Activated CD4-positive, alpha-beta T cell treated with anti-CD3 and anti-CD28 coated beads for 4 hours (primary cell): ENCODE measurements at places on chromosomes 1 and 21.

DNA sequence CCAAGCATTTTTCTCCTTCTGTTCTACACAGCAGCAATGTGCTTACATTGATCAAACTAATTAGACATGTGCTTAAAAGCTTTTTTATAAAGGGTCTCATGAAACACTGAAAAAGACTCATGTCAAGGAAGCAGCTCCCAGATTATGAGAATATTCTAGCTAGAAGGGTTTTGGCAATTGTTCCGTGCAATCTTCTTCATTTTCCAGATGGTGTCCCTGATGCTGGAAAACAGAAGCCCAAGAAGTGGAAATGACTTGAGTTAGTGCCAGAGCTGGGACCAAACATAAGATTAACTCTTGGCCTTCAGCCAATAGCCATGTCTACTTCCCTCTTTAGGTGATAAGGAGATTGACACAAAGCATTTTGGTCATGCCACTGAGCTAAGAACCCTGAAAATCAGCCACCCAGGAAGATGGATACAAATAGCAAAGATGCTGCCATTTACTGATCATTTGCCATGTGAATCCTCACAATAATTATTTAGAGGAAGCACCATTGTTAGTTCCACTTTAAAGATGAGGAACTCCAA lies 110.8 kb downstream of the MATN1 start:
- no peak for DNase-seq

GRCh38 chr1:209397910-209398309 lies 185.6 kb upstream of the CAMK1G start:
- no peak for DNase-seq

GRCh38 chr1:220791956-220792355 lies 5.2 kb downstream of the MTARC1 start:
- DNase-seq = no peak

GRCh38 chr1:183106166-183106565 lies 79.9 kb upstream of the LAMC2 start:
- no peak for DNase-seq

GRCh38 chr1:91621907-91622306 lies 121.3 kb downstream of the CDC7 start:
- DNase-seq = no peak

DNA sequence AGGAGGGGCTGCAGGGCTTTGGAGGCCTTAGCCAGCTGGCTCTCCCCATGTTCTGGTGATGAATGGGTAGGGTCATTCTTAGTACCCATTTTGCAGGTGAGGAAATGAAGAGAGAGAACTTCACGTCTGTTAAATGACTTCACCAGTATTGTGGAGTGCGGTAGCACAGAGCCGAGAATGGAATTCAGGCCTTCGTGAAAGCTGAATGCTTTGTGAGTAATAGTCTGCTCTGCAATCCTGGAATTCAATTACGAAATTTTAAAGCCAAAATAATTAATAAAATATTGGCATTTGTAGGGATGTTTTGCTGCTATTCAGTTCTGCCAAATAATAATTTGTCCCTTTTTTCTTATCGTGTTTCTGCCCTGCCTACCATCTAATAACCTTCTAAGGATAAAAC lies 197.7 kb downstream of the GREM2 start:
- DNase-seq = no peak

DNA sequence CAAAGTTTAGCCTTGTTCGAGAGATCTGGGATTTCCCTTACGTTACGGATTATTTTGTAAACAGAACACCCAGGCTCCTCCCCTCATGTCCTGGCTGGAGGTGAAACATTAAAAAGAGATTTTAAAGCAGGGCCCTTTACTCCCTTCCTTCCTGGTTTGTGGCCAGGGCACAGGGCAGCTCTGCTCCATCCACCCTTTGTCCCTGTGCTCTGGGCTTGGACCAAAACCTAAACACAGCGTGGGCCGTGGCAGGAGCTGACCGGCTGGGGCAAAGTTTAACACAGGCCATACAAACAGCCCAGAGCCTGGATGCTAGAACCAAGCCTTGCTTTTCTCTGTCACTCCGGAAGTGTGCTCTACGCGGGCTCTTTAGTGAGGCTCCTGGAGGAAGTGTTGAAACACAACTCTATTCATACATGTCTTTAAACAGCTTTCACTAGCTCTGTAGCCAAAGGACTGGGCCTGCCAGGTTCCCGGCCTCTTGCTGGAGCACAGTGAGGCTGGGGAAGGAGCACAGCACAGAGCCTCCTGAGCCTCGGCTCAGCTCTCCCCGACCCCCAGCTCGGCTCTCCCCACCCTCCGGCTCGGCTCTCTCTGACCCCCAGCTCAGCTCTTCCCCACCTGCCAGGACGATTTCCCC lies 84.7 kb downstream of the PDE9A start:
- peak; percentile 25 for DNase-seq

- DNase-seq = no peak
These were observed 179.9 kb downstream of the DPYD start for GRCh38 chr1:97740891-97741290.

- DNase-seq = no peak
These were observed 14.9 kb downstream of the FASLG start for GRCh38 chr1:172673761-172674160.

DNA sequence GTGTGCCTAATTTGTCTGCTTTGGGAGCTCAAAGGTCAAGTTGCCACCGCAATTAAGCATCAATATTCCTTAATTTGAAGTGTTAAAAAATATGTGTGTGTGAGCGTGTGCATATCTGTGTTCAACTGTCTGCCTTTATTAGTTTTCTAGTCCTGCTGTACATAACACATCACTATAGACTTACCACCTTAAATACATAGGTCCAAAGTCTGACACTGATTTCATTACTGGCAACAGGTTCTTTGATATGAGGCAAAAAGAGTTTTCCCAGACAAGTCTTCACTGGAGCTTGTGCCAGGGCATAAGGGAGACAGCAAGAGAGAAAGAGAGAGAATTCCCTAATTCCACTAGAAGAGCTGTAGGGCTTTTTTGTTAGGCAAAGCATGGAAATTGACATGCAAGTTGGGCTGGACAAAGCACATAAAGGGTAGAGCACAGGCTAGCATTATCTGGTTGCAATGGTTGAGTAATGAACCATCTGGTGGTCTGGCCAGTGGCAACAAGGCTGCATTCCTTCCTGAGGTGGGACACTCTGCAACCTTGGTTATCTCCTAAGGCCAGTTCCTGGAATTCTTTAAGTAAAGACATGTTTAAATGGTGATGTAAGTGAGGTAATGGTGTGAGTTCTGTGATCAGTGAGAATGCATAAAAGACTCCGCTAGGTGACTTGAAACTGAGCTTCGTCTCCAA lies 457.2 kb upstream of the ADAMTS5 start:
- no peak for DNase-seq

DNA sequence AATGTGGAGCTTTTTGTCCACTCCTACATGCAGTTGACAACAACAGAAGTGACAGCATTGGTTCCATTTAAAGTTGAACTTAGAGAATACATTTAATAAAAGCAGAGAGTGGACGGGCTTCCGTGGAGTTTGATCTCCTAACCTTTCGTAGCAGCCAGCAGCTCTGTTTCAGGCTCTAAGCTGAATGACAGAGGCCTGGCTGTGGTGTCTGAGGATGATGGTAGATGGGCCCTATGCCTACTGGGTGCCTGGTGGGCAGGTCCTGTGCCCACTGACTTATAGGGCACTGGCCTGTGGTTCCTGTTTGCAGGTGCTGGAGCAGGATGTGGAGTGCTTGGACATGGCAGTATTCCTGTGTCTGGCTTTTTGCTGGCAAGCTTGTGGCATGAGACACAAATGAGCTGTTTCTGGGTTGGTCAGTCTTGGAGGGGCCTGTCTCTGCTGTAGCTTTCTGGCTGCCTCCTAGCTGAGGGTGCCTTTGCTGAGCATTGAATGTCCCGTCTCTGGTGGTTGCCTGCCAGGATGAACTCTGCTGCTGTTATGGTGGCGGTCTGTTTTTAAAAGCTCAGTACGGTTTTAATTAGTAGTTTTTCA lies 54.6 kb downstream of the PRDM2 start:
- DNase-seq = no peak

GRCh38 chr1:5873556-5873955 lies 118.7 kb downstream of the NPHP4 start:
- DNase-seq = no peak

GRCh38 chr1:117665556-117666270 lies 59.9 kb downstream of the TENT5C start:
- no peak for DNase-seq

DNA sequence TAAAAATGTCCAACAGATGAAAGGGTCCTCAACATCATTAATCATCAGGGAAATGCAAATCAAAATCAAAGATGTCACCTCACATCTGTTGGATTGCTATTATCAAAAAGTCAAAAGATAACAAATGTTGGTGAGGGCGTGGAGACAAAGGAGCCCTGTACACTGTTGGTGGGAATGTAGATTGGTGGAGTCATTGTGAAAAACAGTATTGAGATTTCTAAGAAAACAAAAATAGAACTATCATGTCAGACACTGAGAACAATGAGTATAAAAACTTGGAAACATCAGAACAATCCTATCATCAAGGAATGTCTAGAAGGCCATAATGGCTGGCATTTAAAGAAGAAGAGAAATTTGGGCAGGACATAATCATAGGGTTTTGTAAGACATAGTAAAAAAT lies 209.2 kb upstream of the PTGFR start:
- DNase-seq = no peak
